Activated T-helper 17 cell treated with anti-CD3 and anti-CD28 coated beads, Interleukin-2, amount 50 U/mL, for 72 hours (primary cell): ENCODE measurements at places on chromosomes 16 and 17.

DNA sequence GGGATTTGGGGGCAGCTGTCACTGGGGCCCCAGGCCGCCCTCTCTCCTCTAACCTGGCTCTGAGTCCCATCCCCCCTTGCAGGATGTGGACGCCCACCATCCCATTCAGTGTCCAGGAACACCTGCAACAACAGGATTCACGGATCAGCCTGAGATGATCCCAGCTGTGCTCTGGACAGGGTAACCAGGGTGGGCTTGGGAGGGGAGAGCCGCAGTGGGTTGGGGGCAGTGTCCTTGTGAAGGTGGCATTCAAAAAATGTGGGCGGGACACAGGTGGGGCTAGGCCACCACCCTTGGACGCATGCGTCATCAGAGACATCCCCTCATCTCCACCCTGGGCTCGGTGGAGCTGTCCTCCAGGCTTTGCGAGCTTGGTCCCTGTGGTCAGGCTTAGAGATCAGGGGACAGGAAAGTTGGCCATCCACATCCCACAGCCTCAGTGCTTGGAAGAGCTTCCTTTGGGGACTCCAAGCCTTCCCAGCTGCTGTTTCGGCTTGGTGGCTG is 19.1 kb downstream of the DEXI start:
- no peak for ATAC-seq

GRCh38 chr16:79628501-79628975 is 28.0 kb upstream of the MAF start:
- peak; percentile 97 for ATAC-seq

DNA sequence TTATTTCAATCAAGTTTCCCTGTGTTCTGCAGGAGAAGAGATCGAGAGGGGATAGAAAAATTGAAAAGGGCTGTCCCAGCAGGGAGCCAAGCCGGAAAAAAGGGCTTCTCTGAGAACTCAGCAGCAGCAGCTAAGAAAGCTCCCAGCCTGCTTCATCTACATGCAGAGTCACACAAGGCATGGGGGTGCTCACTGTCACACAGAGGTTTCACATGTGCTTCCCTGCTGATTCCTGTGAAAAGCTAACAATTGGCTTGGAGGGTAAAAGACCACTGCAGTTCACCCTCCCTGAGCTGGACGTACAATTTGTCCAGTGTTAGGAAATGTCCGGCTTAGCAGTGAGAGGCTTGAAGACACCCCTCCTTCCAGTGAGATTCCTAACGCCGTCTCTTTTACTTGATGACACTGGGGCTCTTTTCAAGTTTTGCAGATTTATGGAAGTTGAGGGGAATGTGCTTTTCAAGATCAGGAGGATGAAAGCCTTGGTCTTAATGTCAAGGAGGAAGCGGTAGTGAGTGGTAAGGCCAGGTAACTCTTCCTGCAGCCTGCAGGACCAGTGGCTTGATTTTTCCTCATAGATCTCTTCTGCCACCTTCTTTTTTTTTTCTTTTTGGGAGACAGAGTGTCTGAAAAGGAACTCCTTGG is 85.6 kb downstream of the WNT3 start:
- ATAC-seq = no peak

DNA sequence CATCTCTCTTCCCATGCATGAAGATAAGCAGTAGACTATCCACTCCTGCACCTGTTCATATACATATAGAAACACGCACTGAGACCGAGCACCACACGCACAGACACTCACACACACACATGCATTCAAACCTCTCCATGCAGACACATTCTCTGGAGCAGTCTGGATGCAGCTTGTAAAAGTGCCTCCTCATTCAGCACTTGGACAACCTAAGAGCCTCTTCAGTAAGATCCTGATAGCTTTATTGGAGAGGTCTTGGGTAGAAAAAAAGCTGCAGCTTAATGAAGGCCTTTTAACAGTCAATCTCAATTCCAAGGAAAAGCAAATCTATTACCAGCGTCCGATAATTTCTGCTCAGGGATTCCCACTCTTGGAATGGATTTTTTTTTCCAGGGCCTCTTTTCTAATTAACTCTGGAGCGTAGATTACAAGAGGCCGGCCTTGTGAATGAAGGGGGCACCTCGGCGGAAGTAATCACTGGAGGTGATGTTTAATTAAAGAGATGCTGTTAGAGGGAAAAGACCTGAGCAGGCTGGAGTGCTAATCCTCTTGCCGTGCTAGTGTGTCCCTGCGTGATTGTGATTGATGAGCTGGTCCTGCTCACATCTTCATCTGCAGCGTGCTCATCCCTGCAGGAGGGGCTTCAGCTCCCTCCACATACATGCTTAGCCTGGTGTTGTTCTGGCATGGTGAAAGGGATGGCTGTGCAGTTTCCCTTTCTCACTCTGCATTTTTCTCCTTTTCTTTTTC is 155.1 kb downstream of the RBFOX1 start:
- no peak for ATAC-seq
